ENCODE measurements at places on chromosomes 1 and 21. TPM values are rescaled to one million over a fixed set of nuclear protein-coding genes. Genes with fewer than 3 reads are reported as not detected.

GRCh38 chr21:38170283-38170682, 86.5 kb upstream of the KCNJ15 start:
- no peak overlapping the region for H3K4me3 ChIP-seq
- no peaks in the 10 kb centered on the region for H3K36me3 ChIP-seq
- no peaks in the 10 kb centered on the region for H3K27me3 ChIP-seq
- no peak overlapping the region for H3K27ac ChIP-seq
- peak; percentile 68 for DNase-seq
- peaks cover 26% of the 10 kb centered on the region for H3K4me1 ChIP-seq

DNA sequence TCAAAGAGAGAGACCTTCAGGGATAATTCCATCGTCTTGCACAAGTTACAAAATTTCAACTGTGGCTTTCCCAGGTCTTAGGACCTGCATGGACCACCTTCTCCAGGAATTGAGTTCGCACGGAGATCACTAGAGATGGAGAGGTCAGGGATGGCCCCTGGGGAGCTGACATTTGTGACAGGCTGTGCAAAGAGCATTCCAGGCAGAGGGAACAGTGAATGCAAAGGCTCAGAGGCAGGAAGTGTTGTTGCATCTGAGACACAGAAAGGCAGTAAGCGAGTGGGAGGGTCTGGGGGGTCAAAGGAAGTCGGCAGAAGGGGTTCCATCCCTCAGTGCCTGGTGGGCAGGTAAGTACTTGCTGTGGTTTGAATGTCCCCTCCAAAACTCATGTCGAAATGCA, 9.5 kb upstream of the SELENON start:
- H3K27ac ChIP-seq = no peak overlapping the region
- H3K27me3 ChIP-seq = no peaks in the 10 kb centered on the region
- H3K36me3 ChIP-seq = no peaks in the 10 kb centered on the region
- DNase-seq = no peak
- H3K4me3 ChIP-seq = no peak overlapping the region
- H3K4me1 ChIP-seq = no peaks in the 10 kb centered on the region

GRCh38 chr1:44297695-44298400, 57.2 kb downstream of the ERI3 start:
- H3K4me3 ChIP-seq = no peak overlapping the region
- no peak overlapping the region for H3K27ac ChIP-seq
- no peak for DNase-seq

- DNase-seq = no peak
- H3K4me1 ChIP-seq = no peaks in the 10 kb centered on the region
- no peak overlapping the region for H3K27ac ChIP-seq
- no peaks in the 10 kb centered on the region for H3K36me3 ChIP-seq
- H3K27me3 ChIP-seq = no peaks in the 10 kb centered on the region
Measured at GRCh38 chr1:37653906-37654305, 19.2 kb upstream of the RSPO1 start.

DNA sequence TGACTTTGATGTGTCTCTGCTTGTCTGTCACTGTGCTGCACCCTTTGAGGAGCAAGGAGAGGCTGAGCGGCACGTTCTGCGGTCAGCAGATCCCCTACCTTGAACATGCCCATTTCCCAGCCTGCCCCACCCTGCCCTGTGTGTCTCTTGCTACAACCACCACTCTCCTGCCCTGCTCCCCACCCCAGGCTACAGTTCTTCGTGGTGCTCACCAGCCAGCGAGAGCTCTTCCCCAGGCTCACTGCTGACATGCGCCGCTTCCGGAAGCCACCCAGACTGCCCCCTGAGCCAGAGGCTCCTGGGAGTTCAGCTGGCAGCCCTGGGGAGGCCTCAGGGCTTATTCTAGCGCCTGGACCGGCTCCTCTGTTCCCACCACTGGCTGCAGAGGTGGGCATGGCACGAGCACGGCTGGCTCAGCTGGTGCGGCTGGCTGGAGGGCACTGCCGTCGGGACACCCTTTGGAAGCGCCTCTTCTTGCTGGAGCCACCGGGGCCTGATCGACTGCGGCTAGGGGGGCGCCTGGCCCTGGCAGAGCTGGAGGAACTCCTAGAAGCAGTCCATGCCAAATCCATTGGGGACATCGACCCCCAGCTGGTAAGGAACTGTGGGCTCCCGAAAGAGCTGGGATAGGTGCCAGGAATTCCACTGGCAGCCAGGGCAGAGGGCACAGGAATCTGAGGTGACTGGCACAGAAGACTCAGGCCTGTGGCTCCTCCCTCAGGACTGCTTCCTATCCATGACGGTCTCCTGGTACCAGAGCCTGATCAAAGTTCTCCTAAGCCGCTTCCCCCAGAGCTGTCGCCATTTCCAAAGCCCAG, 5.6 kb downstream of the HYI start:
- H3K27ac ChIP-seq = no peak overlapping the region
- H3K4me1 ChIP-seq = peaks cover 9% of the 10 kb centered on the region
- H3K36me3 ChIP-seq = peaks cover 42% of the 10 kb centered on the region
- no peak overlapping the region for H3K4me3 ChIP-seq
- DNase-seq = no peak
- no peaks in the 10 kb centered on the region for H3K27me3 ChIP-seq

- DNase-seq = no peak
- H3K4me3 ChIP-seq = no peak overlapping the region
- no peak overlapping the region for H3K27ac ChIP-seq
- no peaks in the 10 kb centered on the region for H3K27me3 ChIP-seq
Measured at GRCh38 chr1:94083681-94084080, 37.3 kb downstream of the ABCA4 start.

A3GALT2 gene
- total RNA-seq = not detected

PDE9A gene
- total RNA-seq = not detected

SPATA17 gene
- 4.5 TPM for total RNA-seq

ASCL5 gene
- not detected for total RNA-seq
